ENCODE measurements at places on chromosomes 4 and X. TPM values are rescaled to one million over a fixed set of nuclear protein-coding genes. Genes with fewer than 3 reads are reported as not detected.

The GLA gene
- polyA plus RNA-seq = 27.8 TPM

- H3K27me3 ChIP-seq = no peaks in the 10 kb centered on the region
- H3K4me1 ChIP-seq = no peaks in the 10 kb centered on the region
- no peaks in the 10 kb centered on the region for H3K36me3 ChIP-seq
- DNase-seq = no peak
Measured at GRCh38 chr4:173073939-173074500, 94.6 kb upstream of the GALNT7 start.

The OTC gene
- polyA plus RNA-seq = not detected

The OFD1 gene
- polyA plus RNA-seq = 60.5 TPM

DNA sequence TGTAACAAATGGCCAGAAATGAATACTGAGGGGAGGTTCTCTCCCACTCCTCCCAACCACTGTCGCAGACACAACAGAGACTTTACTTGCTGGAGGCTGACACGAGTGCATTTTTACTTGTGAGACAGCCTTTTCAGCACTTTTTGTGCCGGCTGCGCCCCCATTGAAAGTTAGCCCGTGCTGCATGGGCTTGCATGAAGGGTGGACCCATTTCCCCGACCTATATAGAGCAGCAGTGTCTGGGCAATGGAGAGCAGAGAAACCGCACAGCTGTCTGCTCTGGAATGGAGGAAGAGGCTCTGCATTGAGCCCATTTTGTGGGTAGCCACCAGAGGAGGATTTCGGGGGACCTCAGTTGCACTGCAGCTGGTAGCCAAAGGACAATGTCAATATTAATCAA is 208.8 kb downstream of the UGT8 start:
- H3K4me1 ChIP-seq = no peaks in the 10 kb centered on the region
- H3K4me3 ChIP-seq = no peak overlapping the region
- no peaks in the 10 kb centered on the region for H3K36me3 ChIP-seq
- no peak overlapping the region for H3K27ac ChIP-seq

- no peak overlapping the region for H3K4me3 ChIP-seq
- peaks cover 5% of the 10 kb centered on the region for H3K4me1 ChIP-seq
- no peak for DNase-seq
- H3K36me3 ChIP-seq = no peaks in the 10 kb centered on the region
- H3K27me3 ChIP-seq = no peaks in the 10 kb centered on the region
Measured at GRCh38 chr4:6727943-6728250, 11.9 kb downstream of the BLOC1S4 start.

The DDIT4L gene
- polyA plus RNA-seq = 1.5 TPM

DNA sequence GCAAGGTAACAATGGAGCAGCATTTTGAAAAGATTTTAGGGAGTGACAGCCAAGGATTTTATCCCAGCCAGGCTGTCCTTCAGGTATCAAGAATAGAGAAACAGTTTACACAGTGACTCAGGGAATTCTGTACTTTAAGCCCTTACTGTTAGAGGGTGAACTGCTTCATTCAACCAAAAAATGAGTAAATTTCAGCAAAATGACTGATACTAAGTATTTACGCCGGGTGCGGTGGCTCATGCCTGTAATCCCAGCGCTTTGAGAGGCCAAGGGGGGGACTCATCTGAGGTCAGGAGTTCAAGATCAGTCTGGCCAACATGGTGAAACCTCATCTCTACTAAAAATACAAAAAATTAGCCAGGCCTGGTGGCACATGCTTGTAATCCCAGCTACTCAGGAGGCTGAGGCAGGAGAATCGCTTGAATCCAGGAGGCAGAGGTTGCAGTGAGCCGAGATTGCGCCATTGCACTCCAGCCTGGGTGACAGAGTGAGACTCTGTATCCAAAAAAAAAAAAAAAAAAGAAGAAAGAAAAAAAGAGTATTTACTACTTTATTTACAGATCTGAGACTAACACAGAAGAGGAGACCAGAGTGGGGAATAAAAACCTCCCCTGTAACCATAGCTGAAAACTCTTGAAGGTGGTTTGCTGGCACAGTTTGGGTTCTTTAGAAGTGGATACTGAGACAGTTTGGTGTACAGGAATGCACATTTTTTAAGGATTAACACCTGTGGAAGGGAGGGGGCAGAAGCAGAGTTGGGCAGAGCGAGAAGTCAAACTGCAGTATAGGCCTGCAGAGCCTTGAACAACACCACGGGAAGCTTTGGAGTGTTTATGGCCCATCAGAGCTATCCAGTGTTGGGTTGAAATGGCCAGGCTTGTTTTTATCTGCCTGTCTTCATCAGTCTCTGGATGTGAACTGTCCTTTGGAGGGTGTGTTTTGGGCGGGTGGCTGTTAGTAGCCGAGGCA is 40.5 kb downstream of the TMEM131L start:
- no peak overlapping the region for H3K4me3 ChIP-seq
- no peak overlapping the region for H3K27ac ChIP-seq
- peaks cover 12% of the 10 kb centered on the region for H3K4me1 ChIP-seq
- H3K27me3 ChIP-seq = no peaks in the 10 kb centered on the region
- DNase-seq = no peak

GRCh38 chr4:178632415-178632814 is 1190.2 kb upstream of the AGA start:
- H3K27ac ChIP-seq = no peak overlapping the region
- no peaks in the 10 kb centered on the region for H3K36me3 ChIP-seq
- no peak overlapping the region for H3K4me3 ChIP-seq
- H3K4me1 ChIP-seq = no peaks in the 10 kb centered on the region
- DNase-seq = no peak

The MAGEA8 gene
- polyA plus RNA-seq = 0.26 TPM

The CD40LG gene
- polyA plus RNA-seq = 0.11 TPM

The SLC16A2 gene
- 21.3 TPM for polyA plus RNA-seq

GRCh38 chrX:17617806-17618205 is 119.5 kb upstream of the SCML1 start:
- no peak overlapping the region for H3K4me3 ChIP-seq
- H3K36me3 ChIP-seq = no peaks in the 10 kb centered on the region
- H3K27ac ChIP-seq = no peak overlapping the region
- H3K27me3 ChIP-seq = no peaks in the 10 kb centered on the region
- no peak for DNase-seq

- no peaks in the 10 kb centered on the region for H3K4me1 ChIP-seq
- no peaks in the 10 kb centered on the region for H3K36me3 ChIP-seq
- no peaks in the 10 kb centered on the region for H3K27me3 ChIP-seq
- H3K27ac ChIP-seq = no peak overlapping the region
- no peak overlapping the region for H3K4me3 ChIP-seq
Measured at GRCh38 chrX:122582280-122582974, 601.7 kb upstream of the GRIA3 start.

The TMPRSS11E gene
- 0.18 TPM for polyA plus RNA-seq

The CLTRN gene
- polyA plus RNA-seq = 2.1 TPM

GRCh38 chr4:187612301-187612700 is 383.3 kb upstream of the ZFP42 start:
- H3K36me3 ChIP-seq = no peaks in the 10 kb centered on the region
- H3K4me3 ChIP-seq = no peak overlapping the region
- H3K4me1 ChIP-seq = no peaks in the 10 kb centered on the region
- no peak for DNase-seq
- no peaks in the 10 kb centered on the region for H3K27me3 ChIP-seq

DNA sequence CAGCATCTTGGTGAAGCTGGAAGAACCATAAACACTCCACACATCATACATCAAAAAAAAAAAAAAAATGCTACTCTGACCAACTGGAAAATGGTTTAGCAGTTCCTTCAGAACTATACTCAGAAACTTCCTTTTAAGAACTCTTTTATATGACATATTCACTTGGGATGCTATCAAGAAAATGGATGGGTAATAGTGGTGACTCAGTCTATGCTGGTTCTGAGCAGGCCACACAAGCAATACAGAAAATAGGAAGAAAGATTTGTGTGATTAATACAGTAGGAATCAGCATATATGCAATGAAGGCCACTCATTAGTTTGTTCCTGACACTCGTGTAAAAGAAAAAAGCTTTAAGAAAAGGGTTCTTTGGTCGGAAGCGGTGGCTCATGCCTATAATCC is 123.5 kb upstream of the FAT4 start:
- no peaks in the 10 kb centered on the region for H3K4me1 ChIP-seq
- H3K4me3 ChIP-seq = no peak overlapping the region
- DNase-seq = no peak
- no peaks in the 10 kb centered on the region for H3K27me3 ChIP-seq

DNA sequence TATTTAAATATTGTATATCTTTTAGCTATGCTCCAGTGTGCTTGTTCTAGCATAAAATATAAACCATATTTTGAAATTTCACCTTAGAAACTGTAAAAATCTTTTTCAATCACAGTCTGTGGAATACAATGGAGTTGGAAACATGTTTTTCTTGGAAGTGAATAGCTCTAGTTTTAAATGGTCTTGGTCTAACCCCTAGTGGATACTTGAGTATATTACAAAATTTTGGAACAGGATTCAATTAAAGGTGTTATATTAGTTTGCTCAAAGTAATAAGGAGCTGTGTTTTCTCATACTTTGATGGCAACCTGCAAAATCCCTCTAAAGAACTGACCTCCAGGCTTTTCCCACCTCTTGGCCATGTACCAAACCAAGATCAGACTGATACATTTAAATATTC is 48.2 kb downstream of the STK26 start:
- H3K4me3 ChIP-seq = no peak overlapping the region
- H3K4me1 ChIP-seq = no peaks in the 10 kb centered on the region
- H3K27ac ChIP-seq = no peak overlapping the region
- no peak for DNase-seq

DNA sequence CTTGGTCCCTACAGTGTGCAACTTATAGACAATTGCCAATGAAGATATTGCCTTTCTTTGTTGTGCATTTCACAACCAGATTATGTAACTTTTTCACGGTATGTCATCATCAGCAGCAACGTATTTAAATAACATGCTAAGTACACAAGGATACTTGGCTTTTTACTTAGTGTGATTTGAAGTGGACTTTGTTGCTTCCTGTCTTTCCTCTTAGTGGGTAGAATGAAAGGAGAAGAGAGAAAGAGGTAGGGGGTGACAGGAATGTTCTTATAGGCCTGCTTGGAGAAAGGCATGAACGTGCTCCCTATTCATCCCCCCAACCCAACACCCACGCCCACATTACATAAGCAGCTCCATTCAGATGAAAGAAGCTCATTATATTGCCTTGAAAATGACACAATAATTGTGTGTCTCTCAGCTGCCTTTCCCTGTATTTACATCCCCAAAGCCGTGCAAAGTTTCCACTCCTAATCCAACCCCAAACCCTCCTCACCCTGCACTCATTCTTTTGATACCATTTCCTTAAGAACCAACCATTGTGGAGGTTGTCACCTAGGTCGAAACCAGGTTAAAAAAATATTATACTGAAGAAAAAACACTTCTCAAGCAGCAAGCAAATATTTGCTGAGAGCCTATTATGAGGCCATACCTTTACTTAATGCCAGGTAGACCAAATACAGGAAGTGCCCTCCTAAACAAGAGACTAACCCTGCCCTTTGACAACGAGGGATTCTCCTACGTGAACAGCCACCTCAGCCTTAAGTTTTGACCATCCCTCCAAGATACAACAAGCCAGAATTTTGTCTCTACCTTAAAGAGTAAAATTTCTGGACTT is 25.2 kb upstream of the GK start:
- H3K4me1 ChIP-seq = no peaks in the 10 kb centered on the region
- H3K36me3 ChIP-seq = no peaks in the 10 kb centered on the region
- H3K27me3 ChIP-seq = no peaks in the 10 kb centered on the region
- peak overlapping the region; percentile 35 for H3K27ac ChIP-seq

- DNase-seq = no peak
- H3K27me3 ChIP-seq = no peaks in the 10 kb centered on the region
- H3K4me3 ChIP-seq = no peak overlapping the region
- no peaks in the 10 kb centered on the region for H3K4me1 ChIP-seq
- H3K27ac ChIP-seq = no peak overlapping the region
Measured at GRCh38 chr4:127985989-127986388, 20.8 kb downstream of the ABHD18 start.

DNA sequence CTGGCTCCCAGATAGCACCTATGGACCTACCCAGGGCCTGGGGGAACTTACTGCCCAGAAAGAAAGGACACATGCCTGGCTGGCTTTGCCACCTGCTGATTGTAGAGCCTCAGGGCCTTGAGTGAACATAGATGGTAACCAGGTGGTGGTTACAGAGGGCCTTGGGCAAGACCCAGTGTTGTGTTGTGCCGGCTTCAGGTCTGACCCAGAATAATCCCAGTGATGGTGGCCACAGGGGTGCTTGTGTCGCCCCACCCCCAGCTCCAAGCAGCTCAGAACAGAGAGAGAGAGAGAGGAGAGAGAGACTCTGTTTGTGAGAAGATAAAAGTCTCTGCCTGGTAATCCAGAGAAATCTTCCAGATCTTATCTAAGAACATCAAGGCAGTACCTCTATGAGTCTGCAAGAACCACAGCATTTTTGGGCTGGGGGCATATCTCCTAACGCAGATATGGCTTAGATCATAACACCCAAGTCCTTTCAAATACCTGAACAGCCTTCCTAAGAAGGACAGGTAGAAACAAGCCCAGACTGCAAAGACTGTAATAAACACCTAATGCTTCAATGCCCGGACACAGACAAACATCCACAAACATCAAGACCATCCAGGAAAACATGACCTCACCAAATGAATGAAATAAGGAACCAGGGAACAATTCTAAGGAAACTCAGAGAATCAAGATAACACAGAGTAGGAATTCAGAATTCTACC is 16.3 kb upstream of the RP2 start:
- H3K4me3 ChIP-seq = no peak overlapping the region
- no peaks in the 10 kb centered on the region for H3K36me3 ChIP-seq
- H3K27me3 ChIP-seq = no peaks in the 10 kb centered on the region
- no peaks in the 10 kb centered on the region for H3K4me1 ChIP-seq

The PCDH7 gene
- polyA plus RNA-seq = 35.4 TPM

The KLKB1 gene
- polyA plus RNA-seq = 0.96 TPM

DNA sequence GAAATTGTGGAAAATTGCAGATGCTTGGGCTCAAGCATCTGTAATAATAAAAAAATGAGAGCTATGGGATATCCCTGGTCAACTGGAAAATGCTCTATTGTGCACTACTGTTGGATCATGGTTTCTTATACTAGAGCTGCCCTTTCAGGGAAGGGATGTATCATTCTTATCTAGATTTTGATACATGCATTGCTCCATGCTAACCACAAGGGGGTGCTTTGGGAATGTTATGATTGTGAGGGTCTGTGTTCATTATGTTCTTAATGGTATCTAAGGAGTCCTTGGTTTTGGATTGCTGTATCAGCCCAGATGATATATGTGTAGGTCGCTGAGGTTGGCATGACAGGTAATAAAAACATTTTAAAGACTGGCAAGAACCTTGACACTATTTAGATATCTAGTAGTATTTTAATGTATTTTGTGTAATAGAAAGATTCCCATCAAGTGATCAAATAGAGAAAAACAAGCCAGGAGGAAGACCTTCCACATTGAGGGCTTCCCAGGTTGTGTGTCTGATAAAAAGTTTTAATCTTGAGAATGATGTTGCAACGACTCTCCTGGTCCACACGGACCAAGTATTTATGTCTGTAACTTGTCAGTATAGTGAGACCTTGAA is 49.2 kb upstream of the TLR2 start:
- H3K4me1 ChIP-seq = peaks cover 6% of the 10 kb centered on the region
- no peak overlapping the region for H3K4me3 ChIP-seq
- H3K27ac ChIP-seq = no peak overlapping the region
- DNase-seq = peak; percentile 28
- H3K27me3 ChIP-seq = no peaks in the 10 kb centered on the region
- no peaks in the 10 kb centered on the region for H3K36me3 ChIP-seq

The CXCL8 gene
- polyA plus RNA-seq = 2.5 TPM

Measured in left lung (tissue), 14 donors.